CD4-positive, alpha-beta memory T cell (primary cell): ENCODE measurements at places on chromosomes 5 and 9.

GRCh38 chr5:181152406-181152805, 5.0 kb downstream of the OR2V2 start:
- DNase-seq: no peak

GRCh38 chr5:87803352-87803751, 390.6 kb upstream of the CCNH start:
- no peak for DNase-seq

DNA sequence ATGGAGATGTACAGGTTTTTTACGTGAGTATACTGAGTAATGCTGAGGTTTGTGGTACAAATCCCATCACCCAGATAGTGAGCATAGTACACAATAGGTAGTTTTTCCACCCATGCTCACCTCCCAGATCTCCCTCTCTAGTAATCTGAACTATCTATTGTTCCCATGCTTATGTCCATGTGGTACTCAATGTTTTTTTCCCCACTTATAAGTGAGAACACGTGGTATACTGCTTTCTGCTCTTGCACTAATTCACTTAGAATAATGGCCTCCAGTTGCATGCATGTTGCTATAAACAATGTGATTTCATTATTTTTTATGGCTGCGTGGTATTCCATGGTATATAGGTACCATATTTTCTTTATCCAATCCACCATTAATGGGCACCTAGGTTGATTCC, 593.9 kb downstream of the ANXA1 start:
- no peak for DNase-seq

GRCh38 chr5:144421411-144421810, 250.7 kb downstream of the KCTD16 start:
- no peak for DNase-seq

- DNase-seq: no peak
Observed at GRCh38 chr9:34254141-34254913, 74.7 kb downstream of the KIF24 start.

DNA sequence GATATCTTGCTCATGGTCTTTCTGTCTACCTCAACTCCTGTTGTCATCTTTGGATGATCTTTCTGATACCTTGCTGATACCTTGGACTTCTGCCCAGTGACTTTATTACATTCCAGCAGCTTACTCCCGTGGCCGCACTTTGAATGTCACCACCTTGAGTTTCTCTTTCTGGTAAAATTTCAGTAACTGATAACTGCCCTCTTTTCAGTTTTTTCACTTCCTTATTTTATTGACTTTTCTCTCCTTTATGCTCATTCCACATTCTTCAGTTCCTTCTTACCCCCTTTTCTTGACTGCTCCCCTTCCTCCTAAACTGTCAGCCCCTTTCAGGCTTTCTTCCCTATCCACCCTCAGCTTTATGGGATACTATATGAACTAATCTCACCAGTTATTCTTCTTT, 7.0 kb upstream of the FBXO4 start:
- no peak for DNase-seq

- no peak for DNase-seq
Observed at GRCh38 chr5:149389552-149390495, 10.7 kb upstream of the IL17B start.

DNA sequence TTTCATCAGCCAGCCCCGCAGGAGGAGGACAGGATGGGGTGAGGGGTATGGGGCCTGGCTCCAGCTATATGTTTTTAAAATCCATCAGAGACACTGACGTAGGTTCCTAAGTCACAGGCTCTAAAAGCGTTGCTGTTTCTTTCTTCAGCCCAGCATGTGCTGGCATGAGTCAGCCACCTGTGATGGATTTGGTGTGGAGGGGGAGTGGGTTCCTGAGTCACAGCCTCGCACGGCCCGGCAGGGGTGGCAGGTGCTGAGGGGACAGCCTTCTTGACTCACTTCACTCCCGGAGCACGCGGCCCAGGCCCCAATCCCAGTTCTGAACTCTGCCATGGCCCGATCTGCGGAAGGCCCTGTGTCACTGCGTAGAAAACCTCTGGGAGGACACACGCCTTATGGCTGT, 38.8 kb upstream of the RPL26L1 start:
- DNase-seq: no peak

DNA sequence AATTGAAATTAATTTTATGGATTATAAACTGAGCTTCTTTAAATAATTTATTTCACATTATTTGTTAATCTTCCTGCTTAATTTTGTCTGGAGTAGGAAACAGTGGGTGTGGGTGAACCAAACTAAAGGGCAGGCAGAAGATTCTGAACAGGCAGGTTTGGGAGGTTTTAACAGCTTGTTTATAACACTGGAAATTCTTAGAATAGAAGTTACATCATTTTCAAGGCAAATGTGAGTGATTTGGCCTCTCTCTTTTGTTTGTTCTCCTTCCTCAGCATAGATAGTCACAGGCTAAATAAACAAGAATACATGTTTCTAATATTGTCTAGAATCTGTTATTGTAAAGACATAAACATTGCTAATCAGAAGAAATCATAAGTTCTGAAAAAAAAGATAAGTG, 970.9 kb upstream of the NUDT12 start:
- no peak for DNase-seq

DNA sequence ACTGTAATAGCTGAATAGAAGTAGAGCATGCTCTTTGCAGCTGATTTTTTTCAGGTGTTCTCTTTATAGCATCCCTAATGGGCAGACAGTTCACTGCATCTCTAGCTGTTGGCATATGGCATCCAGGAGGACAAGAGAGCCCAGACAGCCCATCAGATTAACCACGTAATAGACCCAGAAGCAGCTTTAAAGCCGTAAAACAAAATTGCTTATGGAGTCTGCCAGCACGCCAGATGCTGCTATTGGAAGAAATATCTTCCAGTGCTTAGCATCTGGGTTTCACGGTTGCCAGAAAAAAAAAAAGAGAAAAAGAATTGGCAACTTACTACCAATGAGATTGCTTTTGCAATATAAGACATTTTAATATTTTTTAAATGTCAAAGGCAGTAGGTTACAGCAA, 869.4 kb upstream of the NUDT12 start:
- DNase-seq: no peak

DNA sequence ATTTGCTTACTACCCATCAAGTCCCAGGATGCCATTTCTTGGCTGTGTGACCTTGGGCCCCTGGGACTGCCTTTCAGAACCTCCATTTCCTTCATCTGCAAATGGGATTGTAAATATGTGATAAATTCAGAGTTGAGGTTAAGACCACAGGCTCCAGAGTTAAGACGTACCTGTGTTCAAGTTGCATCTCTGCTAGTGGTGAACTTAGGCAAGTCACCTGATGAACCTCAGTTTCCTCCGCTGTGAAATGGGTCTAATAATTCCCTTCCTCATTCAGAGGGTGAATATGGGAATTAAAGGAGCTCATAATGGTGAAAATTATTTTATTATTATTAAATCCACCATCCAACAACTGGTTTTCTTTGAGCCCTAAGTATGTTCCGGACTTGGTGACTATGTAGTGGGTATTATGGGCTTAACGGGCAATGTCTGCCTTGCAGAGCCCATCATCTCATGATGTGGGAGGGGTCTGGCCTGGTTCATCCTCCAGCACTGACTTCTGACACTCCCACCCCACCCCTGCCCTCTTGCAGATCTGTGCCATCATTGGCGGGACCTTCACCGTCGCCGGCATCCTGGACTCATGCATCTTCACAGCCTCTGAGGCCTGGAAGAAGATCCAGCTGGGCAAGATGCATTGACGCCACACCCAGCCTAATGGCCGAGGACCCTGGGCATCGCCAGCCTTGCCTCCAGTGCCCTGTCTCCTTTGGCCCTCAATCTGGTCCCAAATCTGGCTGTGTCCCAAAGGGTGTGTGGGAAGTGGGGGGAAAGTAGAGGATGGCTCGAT, 8.9 kb upstream of the RPL26L1 start:
- no peak for DNase-seq

GRCh38 chr5:181198905-181199519, 6.0 kb downstream of the TRIM7 start:
- no peak for DNase-seq
